ENCODE measurements at places on chromosomes 5 and 9.

- no peak for DNase-seq
Observed at GRCh38 chr5:148202531-148203203, at the start of gene SPINK6. SPINK6 (plus strand) TSS chr5:148203042; CDS start chr5:148203097, 55 bp downstream.

GRCh38 chr5:123344816-123345426 is 78.3 kb downstream of the CEP120 start:
- no peak for DNase-seq

DNA sequence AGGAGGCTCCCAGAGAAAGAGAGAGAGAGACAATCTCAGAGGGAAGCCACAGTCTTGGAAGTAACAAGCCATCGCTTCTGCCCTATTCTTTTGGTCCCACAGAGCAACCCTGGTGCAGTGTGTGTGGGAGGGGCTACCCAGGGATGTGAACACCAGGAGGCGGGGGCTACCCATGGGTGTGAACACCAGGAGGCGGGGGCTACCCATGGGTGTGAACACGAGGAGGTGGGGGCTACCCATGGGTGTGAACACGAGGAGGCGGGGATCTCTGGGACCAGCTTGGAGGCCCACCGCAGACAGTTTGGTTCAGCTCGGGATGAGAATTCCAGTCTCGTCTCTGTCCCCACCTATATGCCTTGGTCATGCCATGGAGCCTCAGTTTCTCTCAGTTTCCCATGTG is 44.9 kb downstream of the HMCN2 start:
- DNase-seq: no peak

GRCh38 chr5:112823656-112824055 is 37.4 kb upstream of the SRP19 start:
- no peak for DNase-seq

DNA sequence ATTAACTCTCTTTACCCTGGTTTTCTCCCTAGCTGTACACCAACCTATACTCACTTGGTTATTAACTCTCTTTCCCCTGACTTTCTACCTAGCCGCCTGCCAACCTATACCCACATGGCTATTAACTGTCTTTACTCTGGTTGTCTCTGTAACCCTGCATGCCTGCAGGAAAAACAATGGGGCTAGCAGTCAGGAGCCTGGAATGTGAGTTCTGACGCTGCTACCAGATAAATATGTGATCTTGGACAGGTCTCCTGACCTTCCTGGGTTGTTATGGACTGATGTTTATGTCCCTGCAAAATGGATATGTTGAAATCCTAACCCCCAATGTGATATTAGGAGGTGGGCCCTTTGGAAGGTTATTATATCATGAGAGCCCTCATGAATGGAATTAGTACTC is 119.2 kb downstream of the SMARCA2 start:
- DNase-seq: no peak

DNA sequence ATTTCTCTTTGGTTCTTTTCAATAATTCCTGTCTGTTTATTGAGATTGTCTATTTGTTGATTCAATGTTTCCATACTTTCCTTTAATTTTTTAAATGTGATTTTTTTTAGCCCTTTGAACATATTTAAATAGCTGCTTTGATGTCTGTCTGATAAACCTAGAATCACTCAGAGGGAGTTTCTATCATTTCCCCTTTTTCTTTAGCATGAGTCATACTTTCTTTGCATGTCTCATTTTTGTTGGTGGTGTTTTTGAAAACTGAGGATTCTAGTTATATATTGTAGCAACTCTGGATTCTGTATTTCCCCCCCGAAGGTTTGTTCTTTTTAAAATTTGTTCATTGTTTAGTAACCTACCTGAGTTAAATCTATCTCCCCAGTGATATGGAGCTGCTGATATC is 24.2 kb upstream of the ZNF618 start:
- DNase-seq: no peak

- peak; percentile 38 for DNase-seq
Observed at GRCh38 chr9:129879103-129879699, 43.9 kb downstream of the USP20 start.

GRCh38 chr9:18786911-18787650 is 245.9 kb downstream of the SAXO1 start:
- no peak for DNase-seq

- no peak for DNase-seq
Observed at GRCh38 chr5:144390133-144390532, 219.5 kb downstream of the KCTD16 start.

- peak; percentile 39 for DNase-seq
Observed at GRCh38 chr9:899440-900184, 58.1 kb downstream of the DMRT1 start.

- no peak for DNase-seq
Observed at GRCh38 chr5:137217599-137218200, 281.4 kb downstream of the SPOCK1 start.

DNA sequence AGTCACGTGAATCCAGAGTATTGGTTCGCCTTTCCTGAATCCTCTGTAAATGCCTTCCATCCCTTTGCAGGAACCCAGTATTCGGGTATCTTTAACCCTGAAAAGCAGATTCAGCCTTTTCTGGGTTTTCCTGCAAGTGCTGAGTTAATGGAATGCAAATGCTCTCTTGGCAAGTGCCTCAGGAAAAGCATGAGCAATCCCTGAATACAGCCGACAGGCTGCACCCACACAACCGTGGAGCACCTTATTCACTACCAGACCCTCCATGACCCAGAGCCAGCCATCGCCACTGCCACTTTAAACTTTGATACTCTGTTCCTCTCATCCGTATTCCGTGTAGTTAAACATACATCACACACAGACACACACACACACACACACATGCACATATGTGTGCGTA is 54.4 kb downstream of the ZNF622 start:
- DNase-seq: no peak

GRCh38 chr5:120873083-120873482 is 409.0 kb downstream of the PRR16 start:
- DNase-seq: no peak

DNA sequence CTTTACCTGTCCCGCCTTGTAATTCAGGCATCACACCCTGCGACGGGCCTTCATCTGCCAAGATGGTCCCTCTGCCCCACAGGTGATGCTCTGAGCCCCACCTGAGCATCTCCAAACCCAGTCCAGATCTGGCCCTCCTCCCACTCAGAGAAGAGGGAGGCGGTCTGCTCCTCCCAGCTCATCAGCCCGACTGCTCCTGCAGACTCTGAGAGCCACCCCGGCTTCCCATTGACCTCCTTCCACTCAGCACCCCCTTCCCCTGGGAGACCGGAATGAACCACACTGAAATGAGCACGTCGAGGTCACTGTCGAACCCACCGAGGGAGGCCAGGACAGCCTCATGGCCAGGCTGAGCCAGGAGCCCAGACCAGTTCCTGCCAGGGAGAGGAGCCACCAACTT is 12.8 kb downstream of the ABO start:
- DNase-seq: no peak

DNA sequence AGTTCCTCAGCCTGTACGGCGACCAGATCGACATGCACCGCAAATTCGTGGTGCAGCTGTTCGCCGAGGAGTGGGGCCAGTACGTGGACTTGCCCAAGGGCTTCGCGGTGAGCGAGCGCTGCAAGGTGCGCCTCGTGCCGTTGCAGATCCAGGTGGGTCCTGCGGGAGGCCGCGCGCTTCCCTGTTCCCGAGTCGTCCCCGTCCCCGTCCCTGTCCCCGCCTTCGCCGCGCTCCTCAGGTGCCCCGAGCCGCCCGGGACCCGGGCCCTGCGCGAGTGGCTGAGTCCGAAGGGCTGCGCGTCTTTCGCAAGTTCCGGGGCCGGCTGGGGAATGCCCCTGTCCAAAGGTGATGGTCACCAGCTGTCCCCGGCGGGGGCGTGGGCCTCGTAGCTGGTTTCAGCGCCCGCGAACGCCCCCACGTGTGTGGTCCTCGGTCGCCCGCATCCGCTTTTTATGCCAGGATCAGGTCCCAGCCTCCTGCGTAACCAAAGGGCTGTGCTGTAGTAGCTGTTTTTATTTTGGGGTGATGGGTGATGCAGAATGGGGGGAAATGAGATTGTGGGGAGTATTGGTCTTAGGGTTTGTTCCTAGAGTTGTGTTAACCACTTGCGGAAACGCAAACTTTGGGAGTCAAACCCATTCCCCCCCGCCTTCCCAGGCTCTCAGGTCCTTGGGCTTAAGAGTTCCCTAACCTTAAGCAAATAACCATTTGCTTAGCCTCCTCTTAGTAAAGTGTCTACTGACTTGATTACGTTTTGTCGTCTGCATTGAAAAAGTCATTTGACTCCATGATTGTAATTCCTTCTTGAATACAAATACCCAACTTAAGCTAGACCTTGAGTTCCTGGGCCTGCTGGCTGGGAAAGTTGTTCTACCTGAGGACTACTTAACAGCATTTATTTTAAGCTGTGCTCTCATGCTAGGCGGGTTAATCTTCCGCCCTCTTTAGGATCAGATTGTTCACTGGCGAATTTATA is 663 bp downstream of the ISOC1 start:
- peak; percentile 46 for DNase-seq

DNA sequence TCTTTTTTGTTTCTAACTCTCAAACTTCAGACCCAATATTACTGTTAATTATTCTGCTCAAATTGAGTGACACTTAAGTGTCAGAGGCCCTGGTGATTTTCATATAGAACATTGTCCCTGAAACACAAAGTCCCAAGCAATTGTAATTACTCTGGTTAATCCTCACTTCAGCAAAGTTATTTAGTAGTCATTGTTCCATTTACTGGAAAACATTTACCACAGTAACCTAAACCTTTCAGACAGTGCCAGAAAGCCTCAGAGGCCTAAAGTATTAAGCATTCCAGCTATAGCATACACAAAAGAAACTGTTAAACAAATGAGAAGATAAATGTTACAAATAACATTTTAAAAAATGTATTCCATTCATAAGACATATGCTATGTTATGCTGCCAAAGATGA is 237.2 kb upstream of the CDH6 start:
- DNase-seq: no peak

DNA sequence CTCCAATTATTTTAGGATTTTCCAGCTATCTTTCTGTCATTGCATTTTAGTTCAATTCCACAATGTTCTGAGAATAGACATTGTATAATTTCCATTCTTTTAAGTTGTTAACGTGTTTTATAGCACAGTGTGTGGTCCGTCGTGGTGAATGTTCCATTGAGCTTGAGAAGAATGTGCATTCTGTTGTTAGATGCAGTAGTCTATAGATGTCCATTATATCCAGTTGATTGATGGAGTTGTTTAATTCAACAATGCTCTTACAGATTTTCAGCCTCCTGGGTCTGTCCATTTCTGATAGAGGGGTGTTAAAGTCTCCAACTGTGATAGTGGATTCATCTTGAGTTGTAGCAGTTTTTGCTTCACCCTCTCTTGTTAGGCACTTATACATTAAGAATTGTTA is 1587.7 kb upstream of the NUDT12 start:
- no peak for DNase-seq

- DNase-seq: no peak
Observed at GRCh38 chr5:63831381-63831780, 130.9 kb downstream of the HTR1A start.

- DNase-seq: no peak
Observed at GRCh38 chr5:149424371-149425315, 45.6 kb upstream of the IL17B start.

DNA sequence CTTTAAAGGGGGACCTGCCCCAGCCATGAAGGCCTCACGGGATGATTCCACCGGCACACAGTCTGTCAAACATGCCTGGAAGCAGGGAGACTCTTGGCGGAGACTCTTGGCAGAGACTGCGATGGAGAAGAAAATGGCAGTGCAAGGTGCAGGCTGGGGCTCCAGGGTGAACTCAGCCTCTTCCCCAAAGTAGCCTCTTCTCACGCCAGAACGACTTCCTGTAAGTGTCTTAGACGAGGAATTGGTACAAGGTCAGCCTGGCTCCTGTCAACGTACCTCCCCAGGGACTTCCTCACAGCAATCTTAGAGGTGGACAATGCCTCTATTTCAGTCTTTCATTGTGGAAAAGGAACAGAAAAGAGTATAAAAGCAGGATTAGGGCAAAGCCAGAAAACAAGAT is 109.3 kb downstream of the UGCG start:
- DNase-seq: no peak

GRCh38 chr5:56587381-56588130 is 227.8 kb upstream of the MAP3K1 start:
- DNase-seq: no peak

DNA sequence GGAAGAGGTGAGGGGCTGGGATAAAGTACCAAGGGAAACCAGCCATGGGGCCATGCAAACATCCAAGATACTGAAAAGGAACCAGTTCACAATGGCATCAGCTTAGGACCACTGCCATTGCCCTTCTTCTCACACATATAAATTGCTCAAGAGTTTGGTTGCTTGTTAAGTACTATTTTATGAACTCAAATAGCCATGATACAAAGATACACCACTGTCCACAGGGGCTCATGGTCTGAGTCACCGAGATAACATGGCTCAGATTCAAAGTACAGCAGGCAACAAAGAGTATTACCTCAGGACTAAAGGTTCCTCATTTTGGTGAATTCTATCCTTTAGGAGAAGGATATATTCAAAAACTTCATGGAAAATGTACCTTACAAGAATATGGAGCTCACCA is 55.6 kb downstream of the FANCC start:
- no peak for DNase-seq

DNA sequence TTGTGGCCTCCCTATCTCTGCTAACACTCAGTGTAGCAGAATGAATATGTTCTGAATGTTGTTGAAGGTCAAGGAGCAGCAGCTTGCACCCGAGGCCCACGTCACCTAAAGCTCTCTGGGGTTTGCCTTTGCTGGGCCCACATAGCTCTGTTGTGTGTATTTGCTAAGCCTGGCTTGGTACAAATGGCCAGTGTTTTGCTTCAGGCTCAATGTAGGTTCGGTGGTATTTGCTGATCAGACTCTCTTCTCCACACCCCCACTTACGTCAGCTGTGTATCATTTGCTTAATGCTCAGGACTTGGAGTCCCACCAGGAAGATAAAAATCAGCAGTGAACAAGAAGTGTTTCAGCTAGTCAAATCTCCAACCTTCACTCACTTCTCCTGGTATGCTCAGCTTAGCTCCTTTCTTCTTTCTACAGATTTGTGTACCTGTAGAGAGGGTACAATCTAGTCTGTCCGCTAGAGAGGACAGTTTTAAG is 4.8 kb upstream of the RFESD start:
- DNase-seq: no peak

DNA sequence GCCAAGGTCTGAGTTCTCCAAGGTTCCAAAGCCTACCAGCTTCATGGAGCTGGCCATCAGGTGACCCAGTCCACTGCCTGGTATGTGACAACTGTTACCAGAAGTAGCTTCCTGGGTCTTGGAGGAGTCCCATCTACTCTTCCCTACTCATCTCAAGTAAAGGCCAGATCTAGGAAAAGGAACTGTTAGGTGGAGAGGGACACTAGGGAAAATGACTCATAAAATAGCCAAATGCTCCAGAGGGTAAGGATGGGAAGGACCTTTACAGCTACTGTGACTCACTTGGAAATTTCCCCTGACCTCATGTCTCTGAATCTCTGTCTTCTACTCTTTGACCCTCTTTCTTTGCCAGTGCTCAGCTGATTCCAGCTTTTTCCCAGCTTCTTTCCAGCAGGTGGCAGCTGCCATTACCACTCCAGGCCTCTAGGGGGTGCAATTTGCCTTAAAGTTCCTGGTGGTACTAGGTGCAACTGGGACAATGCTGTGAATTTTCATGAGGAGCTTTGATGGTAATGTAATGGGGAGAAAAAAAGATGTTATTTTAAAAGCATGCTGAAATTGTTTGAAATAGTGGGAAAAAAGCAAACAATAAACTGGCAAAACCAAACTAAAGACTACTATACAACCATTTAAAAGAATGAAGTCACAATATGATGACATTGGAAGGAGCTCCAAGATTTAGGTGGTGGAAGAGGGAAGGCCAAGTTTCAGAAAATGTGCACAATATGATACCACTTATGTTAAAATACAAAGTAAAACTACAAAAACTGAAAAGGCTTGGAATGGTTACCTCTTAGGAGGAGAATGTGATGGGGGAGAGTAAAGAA is 27.1 kb upstream of the MYORG start:
- DNase-seq: peak; percentile 38

GRCh38 chr5:37088009-37088408 is 161.2 kb downstream of the CPLANE1 start:
- no peak for DNase-seq
